Heart left ventricle (tissue), 16 donors: ENCODE measurements at places on chromosomes 2 and 18.

DNA sequence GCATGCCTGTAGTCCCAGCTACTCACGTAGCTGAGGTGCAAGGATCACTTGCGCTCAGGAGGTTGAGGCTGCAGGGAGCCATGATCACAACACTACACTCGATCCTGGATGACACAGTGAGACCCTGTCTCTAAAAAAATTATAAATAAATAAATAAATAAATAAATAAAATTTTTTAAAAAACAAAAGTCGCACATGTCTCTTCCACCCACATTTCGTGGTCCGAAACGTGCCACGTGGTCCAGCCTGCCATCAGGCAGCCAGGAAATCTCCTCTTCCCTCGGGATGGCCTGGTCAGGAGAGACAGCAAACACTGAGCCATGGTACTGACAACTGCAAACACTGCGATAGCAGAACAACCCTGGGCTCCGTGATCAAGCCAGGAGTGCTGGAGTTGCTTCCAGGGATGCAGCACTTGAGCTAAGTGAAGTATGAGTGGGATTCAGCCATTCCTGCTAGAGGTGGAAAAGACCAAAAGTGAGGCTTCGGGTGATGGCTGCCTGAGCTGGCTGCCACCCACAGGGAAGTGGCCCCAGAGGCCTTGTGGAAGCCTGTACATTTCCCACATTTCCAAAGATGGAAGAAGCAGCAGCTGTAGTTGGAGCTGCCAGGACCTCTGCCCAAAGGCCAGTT, 193.1 kb downstream of the SMAD2 start:
- DNase-seq = no peak

DNA sequence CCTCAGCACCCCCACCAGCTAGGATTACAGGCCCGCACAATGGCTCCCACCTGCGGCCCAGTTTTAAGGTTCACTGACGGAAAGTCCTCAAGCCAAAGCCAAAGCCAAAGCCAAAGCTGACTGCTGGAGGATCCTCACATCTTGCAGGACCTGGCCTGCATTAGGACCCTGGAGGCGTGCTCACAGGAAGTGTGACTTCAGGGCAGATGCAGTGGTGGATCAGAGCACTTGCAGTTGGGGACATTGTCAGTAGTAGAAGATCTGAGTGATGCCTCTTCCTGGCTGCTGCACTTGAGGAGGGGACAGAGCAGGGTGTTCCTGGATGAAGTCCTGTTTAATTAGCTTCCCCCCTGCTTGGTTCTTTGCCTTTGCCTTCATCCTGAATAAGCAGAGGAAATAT, 69.0 kb upstream of the ALPP start:
- DNase-seq = no peak

DNA sequence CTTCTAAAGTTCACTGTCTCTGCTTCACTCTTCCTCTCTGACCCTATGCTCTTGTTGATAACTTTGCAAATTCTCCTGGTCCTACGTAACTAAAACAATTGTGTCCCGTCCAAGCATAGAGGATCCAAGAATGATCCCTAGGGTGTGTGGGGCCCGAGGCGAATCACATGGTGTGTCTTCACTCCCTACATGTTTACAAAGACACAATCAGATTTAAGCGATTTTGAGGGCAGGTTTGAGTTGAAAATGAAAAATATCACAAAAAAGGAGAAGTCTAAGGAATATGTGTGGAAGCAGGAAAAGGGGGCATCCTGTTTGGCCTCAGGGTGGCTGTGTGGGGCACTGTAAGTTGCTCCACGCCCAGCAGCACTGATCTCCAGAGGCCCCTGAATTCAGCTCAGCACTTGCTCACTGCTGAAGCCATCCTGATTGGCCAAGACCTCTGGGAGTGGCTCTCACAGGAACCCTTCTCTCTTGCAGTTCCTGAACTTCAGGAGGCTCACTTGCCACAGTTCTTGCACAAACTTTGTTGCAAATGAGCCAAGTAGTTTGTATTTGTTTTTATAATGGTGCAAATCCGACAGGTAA, 363.6 kb downstream of the ZNF521 start:
- no peak for DNase-seq

- no peak for DNase-seq
Measured at GRCh38 chr18:51582551-51582950, 385.1 kb upstream of the MEX3C start.

GRCh38 chr18:25737710-25738311, 352.6 kb downstream of the SS18 start:
- DNase-seq = no peak

DNA sequence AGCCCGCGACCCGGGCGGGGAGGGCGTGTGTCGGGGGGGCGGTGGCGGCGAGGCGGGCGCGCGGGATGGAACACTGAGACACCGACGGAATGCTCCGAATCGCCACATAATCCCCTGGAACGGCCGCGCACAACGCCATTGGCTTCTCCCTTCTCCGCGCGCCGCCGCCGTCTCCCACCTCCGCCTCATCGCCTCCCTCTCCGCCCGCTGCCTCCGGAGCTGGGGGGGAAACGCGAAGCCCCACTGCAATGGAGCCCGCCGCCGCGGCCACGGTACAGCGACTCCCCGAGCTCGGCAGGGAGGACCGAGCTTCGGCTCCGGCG, at the start of gene PHLPP1:
PHLPP1 (plus strand) TSS at position 106 of the 323 bp plus-strand sequence; CDS start at position 249, 143 bp downstream.
- no peak for DNase-seq

GRCh38 chr2:152490686-152491455, 155.9 kb downstream of the FMNL2 start:
- peak; percentile 51 for DNase-seq

DNA sequence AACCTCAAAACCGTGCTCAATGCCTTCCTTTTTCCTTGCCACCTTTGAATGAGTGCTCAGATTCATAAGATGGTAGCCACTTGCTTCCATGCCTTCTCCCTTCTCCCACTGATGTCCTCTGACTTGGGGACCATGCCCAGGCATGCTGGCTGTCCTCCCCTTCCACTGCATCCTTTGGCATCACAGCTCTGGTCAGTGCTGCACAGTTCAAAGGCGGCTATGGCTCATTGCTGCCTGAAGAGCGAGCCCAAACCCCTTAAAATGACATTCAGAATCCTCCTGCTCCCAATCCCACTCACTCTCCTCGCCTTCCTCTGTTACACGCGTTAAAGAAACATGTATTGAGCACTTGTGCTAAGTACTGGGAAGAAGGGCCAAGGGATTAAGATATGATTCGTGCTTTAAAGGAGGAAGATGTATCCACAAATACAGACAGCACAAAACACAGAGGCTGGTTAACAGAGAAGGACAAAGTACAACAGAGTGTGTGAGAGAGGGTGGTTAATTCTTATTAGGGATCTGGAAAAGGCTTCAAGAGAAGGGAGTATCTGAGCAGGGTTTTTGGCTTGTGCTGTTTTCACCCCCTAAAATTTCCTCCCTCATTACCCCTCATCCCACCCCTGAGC, 81.8 kb downstream of the CERKL start:
- no peak for DNase-seq

- DNase-seq = no peak
Measured at GRCh38 chr2:12987246-12987645, 270.5 kb downstream of the TRIB2 start.

GRCh38 chr2:105712166-105712915, 32.4 kb upstream of the NCK2 start:
- no peak for DNase-seq

GRCh38 chr2:133768256-133768655, 200.0 kb upstream of the NCKAP5 start:
- peak; percentile 82 for DNase-seq

- DNase-seq = no peak
Measured at GRCh38 chr2:14306268-14306861, 326.2 kb upstream of the LRATD1 start.

GRCh38 chr2:182952741-182953450, 85.4 kb downstream of the NCKAP1 start:
- DNase-seq = no peak

DNA sequence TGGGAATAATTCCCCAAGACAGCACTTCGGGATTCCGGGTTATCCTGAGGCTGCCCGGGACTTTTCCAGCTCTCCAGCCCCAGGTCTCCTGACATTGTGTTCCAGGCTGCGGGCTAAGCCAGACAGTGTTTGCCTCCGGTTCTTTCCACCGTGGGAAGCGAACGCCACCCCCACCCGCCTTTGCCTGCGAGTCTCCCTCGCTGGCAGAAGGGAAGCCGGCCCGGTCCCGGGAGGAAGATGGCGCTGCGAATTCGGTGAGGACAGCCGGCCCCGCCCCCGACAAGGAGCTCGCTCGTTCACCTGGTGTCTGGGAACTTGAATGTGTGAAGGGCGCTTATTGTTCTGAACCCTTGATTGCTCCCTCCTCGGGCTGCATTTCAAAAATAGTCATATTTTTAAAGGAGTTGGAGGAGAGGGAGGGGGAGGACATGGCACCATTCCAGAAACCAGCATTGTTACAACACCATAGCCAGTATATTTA, 2.9 kb downstream of the LRATD1 start:
- peak; percentile 82 for DNase-seq

DNA sequence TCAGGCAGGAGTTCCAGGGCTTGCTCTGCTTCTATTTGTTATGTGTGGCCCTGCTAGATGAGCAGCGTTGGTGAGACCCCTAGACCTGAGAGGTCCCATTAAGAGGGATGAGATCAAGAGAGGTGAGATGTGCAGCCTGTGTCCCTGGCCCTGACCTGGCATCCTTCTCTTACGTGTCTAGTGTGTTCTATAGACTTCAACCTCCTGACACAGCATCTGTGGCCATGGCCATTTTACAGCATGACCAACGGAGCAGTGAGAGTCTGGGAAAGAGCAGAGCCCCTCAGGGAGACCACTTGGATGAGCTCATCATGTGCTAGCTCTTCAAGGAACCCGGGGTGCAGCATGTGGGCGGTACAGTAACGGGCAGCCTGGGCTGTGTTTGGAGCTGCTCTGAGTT, 32.7 kb upstream of the ASPRV1 start:
- DNase-seq = no peak

DNA sequence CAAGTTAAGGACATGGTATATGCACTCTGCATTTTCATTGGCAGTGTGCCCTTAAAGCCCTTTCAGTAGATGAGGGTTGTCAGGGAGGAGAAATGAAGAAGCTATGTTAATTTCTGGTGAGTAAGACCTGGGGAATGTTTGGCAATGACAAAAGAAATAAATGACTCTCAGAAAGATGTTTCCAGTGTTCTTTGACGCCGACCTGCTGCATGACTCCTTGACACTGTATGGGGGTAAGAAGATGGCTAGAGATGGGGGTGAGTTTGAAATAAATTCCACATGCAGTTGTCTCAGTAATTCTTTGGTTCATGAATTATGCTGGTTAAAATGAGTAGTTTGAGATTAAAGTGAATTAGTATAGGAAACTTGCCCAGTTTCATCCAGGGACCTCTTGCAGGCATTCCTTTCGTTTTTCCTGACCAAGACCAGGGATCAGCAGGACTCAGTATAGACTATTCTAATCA, 5.9 kb downstream of the CCDC121 start:
- DNase-seq = no peak

GRCh38 chr2:105888625-105889024, 143.9 kb downstream of the NCK2 start:
- DNase-seq = no peak

DNA sequence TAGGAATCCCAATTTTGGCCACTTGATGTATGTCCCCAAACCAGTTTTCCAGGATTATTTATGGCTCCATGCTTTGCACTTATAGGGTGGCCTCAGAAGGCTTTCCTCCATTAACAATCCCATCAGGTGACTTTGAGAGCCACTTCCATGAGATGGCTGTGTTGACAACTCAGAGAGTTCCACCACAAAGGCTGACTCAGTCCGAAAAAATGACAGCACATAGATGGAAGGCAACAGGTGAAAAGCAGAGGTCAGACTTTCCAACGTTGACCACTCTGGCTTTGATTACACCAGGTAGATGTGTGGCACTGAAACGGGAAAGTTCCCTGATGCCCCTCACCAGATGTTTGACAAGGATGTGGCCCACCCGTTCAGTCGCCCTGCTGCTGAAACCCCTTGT, 431.4 kb upstream of the TNP1 start:
- no peak for DNase-seq

DNA sequence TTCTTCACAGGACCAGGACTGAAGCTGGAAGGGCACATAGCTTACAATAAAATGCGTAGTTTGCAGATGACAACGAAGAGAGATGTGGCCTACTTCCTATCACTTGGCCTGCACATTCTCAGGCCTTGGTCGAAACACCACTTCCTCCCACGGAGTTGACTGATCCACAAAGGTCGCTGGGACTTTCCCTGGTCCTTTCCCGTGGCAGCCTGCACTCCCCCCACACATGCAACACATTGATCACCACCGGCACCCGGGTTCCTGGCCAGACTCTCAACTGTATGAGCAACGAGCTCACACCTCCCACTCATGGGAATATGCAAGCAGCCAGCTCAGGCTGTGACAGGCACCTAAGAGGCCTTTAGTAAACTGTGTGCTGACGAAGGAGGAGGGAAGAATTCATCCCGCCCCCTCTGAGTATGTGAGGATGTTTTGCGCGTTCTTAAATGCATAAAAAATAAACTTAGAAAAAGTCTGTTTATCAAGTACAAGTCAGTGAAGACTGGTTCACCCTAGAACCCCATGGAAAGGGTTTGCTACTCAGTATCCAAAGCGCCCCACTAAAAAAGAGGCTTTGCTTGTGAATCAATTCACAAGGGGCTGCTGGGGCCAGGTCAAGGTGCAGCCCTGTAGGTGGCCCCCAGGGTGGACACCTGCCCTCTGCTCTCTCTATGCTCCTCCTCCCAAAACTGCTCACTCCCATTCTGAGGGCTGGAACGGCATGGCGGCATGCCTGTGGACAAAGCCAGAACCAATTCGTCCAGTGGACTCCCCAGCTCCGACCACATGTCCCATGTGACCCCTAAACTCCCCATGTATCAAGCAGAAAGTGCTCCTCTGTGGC, 154.3 kb downstream of the EIPR1 start:
- no peak for DNase-seq

- no peak for DNase-seq
Measured at GRCh38 chr2:11710632-11711353, 35.6 kb upstream of the LPIN1 start.

DNA sequence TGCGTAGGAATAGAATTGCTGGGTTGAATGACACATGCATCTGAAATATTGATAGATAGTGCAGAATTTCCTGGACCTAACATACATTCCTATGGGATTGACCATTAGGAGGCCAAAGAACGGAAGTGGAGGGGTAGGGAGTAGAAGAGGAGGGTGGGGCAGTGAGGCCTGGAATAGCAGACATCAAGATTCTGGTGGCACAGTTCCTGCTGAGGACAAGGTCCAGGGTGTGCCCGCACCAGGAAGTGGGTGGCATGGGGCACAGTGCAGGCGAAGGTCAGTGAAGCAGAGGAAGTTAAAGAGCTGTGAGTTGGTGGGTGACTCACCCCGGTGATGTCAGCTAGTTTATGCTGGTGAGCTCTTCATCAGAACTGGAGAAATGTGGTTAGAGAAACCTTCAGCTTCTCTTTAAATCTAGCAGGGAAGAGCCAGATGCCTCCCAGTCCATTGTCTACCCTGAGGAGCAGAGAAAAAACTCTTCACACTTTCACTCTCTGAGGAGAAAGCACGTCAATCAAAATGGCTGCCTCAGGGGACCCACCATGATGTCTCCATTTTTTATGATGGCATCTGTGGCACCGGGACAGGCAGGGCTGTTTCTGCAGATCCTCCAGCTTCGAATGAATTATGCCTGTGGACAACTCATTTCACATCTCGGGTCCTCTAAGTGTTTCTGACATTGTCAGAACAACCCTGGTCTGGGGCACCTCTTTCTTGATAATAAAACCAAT, 55.9 kb upstream of the CTLA4 start:
- DNase-seq = peak; percentile 59

GRCh38 chr2:234725528-234726264, 226.1 kb upstream of the SH3BP4 start:
- no peak for DNase-seq

GRCh38 chr2:53150146-53150545, 617.5 kb upstream of the CHAC2 start:
- DNase-seq = no peak
